ENCODE measurements at places on chromosomes 2 and 18.

DNA sequence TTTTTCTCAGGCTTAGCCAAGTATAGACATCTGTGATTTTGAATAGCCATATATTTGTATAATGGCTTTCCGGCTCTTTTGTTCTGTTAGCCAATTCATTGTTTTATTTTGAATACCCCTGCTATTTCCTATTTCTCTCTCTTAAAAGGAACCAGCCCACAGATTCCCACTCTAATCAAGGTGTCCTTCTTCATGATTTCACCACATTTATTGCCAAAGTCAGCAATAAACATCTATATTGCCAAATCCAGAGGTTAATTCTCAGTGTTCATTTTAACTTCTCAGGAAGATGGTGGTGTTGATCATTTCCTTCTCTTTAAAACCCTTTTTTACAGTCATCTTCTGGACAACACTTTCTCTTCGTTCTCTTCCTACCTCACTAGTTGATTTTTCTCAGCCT is 13.1 kb upstream of the ITPRID2 start:
- no peak for DNase-seq

DNA sequence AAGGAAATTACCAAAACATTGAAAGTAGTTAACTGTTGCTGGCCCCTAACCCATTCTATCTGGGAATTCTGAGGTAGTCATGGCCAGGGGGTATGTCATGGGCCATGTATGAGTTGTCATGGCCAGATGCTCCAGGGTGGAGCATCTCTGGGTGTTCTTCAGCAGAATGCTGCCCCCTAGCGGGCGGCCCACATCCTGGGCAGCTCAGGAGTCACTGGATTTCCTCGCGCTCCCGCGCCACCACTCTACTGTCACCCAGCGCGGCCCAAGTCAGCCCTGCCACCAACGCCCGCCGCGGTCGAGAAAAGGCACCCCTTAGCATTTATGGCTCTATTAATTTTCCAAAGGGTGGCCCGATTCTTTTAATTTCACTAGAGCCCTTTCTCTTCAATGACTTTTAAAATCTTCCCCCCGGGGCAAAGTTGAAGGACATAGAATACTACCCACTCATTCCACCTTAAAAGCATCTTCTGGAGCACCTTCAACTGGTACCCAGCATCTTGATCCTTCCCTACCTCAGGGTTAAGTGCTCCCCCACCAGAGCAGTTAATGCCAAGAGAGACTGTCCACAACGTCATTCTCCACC is 41.6 kb downstream of the PKDCC start:
- DNase-seq: peak; percentile 49

- no peak for DNase-seq
Observed at GRCh38 chr2:158943973-158944372, 24.5 kb upstream of the TANC1 start.

DNA sequence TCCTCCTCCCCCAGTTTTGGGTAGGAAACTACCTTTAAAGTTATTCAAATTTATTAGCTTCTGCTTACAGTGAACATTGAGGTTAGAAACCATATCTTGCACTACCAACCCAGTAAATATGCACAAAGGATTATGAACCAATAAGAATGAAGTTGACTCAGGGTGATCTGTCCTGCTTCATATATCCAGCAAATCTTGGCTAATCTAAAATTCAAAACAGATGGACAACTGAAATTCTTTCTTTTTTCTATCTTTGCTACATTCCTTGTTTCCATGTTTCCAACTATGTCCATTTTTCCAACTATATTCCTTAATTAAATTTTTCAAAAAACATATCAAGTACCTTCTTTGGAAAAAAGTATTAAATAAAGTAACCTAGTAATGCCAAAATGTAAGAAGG is 149.3 kb downstream of the FAM124B start:
- peak; percentile 88 for DNase-seq

DNA sequence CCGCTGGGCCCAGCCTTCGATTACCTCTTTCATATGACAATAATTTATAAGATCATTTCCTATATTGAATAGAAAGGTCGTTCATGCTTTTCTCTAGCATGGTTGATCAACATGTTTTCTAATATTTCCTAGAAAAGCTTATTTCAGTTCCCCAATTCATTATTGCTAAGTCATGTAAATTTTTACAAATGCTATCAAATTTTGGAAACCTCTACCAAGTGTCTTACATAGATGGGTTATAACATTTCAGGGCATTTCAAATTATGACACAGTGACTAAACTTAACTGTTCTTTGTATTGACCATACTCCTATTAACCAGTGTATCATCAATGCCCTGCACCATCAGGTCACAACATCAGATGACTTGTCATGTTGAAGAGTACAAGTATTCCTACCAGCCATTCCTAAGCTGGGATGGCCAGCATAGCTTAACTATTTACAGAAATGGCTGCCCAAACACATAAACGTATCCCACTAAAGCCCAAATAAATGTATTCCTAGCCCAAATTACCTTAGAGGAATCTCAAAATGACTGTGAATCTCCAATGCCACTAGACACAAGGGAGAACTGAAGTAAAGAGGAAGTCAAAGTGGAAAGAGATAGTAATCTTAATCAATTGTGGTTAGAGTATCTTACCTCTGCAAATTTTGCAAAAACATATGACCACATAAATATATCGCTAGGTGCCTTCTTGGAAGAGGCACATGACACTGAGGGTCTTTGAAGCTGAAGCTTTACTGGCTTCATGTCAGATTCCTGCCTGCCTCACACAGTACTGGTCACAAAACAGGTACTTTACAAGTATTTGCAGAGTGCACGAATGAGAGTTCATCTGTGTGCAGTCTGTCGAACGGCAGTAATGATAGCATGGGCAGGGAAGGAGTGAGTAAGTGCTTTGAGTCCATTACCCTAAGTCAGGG is 87.3 kb upstream of the TLK1 start:
- no peak for DNase-seq

GRCh38 chr2:38603402-38604290 is 918 bp upstream of the HNRNPLL start:
- DNase-seq: peak; percentile 76

DNA sequence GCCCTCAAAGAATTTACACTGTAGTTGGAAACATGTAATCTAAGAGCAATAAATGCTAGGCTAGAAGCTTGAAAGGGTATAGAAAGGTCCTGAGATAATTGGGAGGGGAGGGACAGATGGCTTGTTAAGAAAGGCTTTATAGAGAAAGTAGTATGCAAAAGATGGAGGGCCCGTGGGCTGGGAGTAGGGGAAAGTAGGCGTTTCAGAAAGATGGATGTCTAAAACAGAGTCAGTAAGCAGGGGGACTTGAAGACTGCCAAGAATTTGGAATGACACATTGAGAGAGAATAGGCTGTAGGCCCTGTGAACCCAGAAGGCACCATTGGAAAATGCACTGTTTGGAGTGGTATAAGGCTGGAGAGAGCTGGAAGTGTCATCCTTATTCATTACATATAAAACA is 822 bp downstream of the PSMG2 start:
- peak; percentile 27 for DNase-seq

- no peak for DNase-seq
Observed at GRCh38 chr2:68403199-68403644, 38.1 kb downstream of the PLEK start.

DNA sequence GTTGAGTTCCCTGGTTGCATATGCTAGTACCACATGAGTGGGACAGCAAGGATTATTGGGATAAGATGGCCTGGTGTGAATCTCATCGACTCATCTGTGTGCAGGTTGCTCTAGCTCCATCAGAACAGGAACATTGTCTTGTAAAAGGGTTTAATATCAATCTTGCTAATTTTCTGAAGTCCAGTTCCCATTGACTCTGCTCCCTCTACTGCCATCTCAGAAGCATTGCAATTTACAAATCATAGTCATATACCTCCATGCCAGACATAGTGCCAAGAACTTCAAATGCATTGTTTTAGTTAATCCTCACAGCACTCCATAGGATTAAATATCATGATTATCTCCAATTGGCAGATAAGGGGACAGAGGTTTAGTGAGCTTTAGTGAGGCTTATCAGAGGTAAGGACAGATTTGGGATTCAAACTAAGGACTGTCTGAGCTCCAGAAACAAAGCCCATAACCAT is 4.8 kb upstream of the STAT4 start:
- DNase-seq: peak; percentile 78

DNA sequence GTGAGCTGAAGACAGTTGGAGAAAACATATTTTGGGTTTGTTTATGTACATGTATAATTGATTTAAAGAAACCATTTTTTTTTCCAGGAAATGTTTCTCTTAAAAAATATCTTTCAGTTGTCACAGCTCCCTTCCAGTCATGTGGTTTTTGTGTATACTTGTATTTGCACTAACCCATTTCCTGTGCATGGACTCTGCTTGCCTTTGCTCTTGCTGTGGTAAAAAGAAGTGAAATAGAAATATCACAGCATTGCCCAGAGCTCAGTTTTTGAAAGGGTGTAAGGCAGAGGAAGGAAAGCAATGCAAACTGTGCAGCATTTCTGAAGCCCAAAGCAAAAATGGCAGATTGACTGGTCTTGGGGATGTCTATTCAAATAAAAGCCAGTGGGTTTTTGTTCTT is 10.4 kb upstream of the DOCK10 start:
- DNase-seq: no peak

GRCh38 chr2:160271171-160272086 is 71.4 kb upstream of the ITGB6 start:
- peak; percentile 45 for DNase-seq

DNA sequence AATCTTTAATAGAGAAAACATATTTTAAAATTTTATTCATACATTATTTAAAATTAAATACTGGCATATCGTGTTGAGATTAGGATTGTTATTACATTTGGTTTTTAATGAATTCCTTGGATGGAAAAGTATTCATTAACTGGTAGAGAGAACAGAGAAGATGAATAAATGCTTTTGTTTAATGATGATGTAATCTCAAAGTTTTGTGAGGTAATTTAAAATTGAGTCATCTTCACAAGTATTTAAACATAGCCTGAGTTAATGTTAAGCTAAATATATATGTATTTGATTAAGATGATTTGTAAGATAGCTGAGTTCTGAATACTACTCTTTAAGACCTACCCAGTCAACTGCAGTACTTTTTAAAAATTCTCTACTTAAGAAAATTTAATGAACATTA is 713.4 kb upstream of the VRK2 start:
- DNase-seq: no peak

DNA sequence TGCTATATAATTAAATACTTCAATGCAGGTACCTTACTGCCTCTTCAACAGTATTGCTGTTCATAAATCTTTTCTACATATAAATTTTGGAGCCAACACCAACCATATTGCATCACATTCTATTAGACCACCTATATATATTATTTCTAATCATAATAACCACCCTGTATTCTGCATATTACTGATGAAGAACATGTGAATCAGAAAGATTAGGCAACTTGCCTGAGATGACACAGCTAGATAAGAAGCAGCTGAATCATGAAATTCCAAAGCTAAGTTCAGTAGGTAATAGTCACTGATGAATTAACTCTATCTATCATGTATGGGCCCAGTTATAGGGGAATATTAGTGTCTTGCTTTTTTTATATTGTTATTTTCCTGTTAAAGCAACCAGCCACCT is 161.8 kb downstream of the AGPS start:
- DNase-seq: peak; percentile 24

DNA sequence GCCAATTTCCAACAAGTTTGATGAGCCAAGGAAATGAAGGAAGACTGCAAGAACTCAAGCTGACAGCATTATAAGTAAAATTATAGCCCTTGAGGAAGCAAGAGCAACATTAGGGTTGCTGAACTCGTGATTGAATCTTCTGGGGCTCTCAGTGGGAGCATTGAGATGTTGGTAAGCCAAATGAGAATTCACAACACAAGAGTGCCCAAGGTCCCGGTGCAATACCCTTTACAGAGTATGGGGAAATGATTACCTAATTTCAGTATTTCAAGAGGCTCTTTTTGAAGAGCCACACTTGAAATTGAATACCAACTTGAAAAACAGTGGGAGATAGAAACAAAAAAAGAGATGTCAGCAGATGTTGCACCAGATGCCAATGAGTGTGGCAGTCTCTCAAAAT is 554.5 kb downstream of the STK39 start:
- no peak for DNase-seq

- DNase-seq: peak; percentile 36
Observed at GRCh38 chr18:57959278-57959677, 84.7 kb upstream of the NEDD4L start.

DNA sequence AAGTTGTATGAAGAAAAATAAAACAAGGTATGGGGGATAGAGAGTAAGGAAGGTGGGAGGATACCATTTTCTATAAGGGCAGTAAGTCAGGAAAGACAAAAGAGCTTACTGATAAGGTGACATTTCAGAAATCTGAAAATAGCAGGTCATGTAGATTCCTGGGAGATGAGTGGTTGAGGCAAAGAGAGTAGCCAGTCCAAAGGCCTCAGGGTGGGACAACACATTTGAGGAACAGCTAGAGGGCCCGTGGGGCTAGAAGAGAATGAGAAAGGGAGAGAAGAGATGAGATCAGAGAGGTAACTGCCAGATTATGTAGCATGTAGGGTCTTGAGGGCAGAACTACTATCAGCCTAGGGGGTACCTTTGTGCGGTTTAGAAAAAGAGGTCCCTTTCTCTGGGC is 2.9 kb downstream of the CLHC1 start:
- DNase-seq: no peak

- DNase-seq: peak; percentile 27
Observed at GRCh38 chr2:202782940-202783558, 88.5 kb downstream of the ICA1L start.

DNA sequence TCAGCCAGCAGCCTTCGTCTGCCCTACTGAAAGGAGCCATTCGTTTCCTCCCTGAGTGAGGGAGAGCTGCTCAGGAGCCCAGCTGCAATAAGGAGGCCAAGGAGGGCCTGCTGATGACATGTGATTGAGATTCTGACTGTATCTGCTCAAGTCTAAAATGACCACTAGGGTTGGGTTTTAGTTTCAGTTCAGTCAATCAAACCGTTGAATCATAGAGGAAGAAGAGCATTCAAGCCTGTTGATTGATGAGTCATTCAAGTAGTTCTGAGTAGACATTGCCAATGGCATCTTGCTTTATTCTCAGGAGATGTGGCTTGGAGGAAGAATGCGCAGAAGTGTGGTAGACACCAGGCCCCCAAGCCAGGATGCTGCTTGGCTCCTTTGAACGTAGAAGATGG is 19.9 kb upstream of the BCL2L11 start:
- DNase-seq: no peak

- DNase-seq: no peak
Observed at GRCh38 chr2:107025869-107026380, 140.0 kb upstream of the ST6GAL2 start.
